ENCODE measurements at places on chromosomes 6 and 20.

DNA sequence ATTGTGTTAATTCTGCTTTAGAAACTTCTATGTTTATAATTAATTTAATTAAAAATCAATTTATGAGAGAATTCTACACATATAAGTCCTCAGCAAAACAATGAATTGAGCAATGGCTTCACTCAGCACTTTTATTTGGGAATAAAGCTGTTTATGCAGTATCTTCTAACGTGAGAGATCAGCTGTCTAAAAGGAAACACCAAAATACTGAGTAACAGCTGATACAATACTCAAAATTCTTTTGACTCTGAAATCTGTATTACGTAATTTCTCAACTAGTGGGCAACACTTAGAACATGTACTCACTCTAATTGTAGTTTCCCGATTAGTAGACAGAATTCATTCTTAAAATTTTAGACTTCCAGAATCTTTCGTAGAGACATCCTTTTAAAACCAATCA is 49.8 kb downstream of the MAP3K7 start:
- DNase-seq: no peak

- DNase-seq: no peak
Observed at GRCh38 chr6:108768166-108768555, 80.1 kb upstream of the ARMC2 start.

- no peak for DNase-seq
Observed at GRCh38 chr6:100892693-100893092, 11.6 kb upstream of the ASCC3 start.

DNA sequence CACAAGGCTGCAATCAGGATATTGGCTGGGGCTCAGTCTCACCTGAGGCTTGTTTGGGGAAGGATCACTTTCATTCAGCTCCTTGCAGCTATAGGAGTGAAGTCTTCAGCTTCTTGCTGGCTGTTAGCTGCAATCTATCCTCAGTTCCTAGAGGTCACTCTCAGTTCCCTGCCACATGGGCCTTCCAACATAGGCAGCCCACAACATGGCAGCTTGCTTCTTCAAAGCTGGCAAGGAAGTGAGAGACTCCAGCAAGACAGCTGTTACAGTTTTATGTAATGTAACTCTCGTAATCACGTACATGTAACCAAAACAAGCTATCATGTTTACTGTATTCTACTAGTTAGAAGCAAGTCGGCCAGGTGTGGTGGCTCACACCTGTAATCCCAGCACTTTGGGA is 226.9 kb downstream of the CDC5L start:
- no peak for DNase-seq

GRCh38 chr6:168495636-168496035 is 54.7 kb downstream of the SMOC2 start:
- no peak for DNase-seq

GRCh38 chr6:151275566-151275965 is 35.8 kb downstream of the AKAP12 start:
- no peak for DNase-seq
